ENCODE measurements at places on chromosomes 3 and 15.

DNA sequence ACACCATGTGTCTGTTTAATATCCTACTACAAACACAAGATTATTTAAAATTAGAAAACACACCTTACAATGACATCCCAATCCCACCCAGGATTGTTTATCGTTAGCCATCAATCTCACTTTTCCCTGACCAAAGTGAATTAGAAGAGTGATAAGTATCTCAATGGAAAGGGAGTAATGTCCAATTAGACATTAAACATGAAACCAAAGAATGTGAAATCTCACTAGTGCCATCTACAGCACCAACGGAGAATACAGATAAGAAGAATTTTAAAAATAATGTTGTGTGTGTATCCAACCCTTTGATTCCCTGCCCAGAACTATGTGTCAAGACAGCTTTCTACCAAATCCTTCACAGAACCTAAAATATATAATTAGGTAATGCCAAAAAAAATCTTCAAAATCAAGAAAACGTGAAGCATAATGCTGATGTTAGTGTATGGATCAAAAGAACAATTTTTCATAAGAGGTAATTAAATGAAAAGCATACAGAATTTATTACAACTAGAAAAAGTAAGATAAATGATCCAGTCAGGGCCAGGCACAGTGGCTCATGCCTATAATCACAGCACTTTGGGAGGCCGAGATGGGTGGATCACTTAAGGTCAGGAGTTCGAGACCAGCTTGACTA, 64.2 kb downstream of the SCAPER start:
- no peak for DNase-seq

- peak; percentile 19 for DNase-seq
Measured at GRCh38 chr15:59371458-59372351, 966 bp downstream of the MYO1E start.

- no peak for DNase-seq
Measured at GRCh38 chr3:32685543-32686185, 676 bp downstream of the CNOT10 start.

DNA sequence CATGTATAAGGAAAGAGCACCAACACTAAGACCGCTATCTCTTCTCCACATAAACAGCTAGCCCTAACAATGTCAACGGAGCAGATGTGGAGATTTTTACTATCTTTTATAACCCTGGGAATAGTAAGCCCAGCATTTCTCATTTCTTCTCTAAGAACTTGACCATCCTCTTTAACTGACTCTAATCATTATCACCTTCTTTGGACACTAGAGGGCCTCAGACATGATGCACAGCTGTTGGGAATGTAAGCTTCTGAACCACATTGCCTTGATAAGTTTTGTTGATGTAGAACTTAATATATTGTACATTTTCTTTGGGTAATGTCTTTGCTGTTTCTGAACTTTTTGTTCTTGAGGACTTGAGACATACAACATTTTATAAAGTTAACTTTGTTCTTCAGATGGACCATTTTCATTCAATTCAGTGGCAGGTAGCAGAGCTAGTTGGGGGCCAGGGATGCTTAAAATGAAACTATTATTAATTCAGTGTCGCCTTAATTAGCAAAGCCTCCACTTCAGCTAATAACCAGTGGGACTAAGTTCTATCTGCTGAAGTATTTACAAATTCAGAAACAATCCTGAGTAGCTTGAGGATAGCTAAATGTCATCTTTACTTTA, 9.6 kb upstream of the TAGLN3 start:
- no peak for DNase-seq

Data from uterus (tissue), 4 donors.